Activated T-helper 1 cell treated with anti-CD3 and anti-CD28 coated beads, Interleukin-2, amount 50 U/mL, for 16 hours (primary cell): ENCODE measurements at places on chromosomes 7 and 10.
A peak's percentile ranks its signal among the peaks of the same experiment; 100 is the strongest.

GRCh38 chr7:157822688-157823031 is 485.9 kb downstream of the DNAJB6 start:
- DNase-seq = no peak

DNA sequence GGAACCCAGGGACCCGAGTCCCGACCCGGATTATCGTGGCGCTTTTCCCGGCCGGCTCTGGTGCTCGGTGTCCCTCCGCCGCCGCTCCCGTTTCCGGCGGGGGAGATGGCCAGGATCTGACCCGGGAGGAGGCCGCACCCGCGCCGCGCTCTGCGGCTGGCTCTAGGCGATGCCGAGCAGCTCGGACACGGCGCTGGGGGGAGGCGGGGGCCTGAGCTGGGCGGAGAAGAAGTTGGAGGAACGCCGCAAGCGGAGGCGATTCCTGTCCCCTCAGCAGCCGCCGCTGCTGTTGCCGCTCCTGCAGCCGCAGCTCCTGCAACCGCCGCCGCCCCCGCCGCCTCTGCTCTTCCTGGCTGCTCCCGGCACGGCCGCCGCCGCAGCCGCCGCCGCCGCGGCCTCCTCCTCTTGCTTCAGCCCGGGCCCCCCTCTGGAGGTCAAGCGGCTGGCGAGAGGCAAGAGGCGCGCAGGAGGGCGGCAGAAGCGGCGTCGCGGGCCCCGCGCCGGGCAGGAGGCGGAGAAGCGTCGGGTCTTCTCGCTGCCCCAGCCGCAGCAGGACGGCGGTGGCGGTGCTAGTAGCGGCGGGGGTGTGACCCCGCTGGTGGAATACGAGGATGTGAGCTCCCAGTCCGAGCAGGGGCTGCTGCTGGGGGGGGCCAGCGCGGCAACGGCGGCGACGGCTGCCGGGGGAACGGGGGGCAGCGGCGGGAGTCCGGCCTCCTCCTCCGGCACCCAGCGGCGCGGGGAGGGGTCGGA is 593 bp downstream of the CDK13 start:
- peak; percentile 26 for DNase-seq

- no peak for DNase-seq
Observed at GRCh38 chr10:100209303-100209702, 20.1 kb downstream of the CHUK start.

- DNase-seq = no peak
Observed at GRCh38 chr7:81627536-81628287, 142.1 kb downstream of the HGF start.

GRCh38 chr7:132249256-132249971 is 326.9 kb downstream of the PLXNA4 start:
- DNase-seq = no peak

DNA sequence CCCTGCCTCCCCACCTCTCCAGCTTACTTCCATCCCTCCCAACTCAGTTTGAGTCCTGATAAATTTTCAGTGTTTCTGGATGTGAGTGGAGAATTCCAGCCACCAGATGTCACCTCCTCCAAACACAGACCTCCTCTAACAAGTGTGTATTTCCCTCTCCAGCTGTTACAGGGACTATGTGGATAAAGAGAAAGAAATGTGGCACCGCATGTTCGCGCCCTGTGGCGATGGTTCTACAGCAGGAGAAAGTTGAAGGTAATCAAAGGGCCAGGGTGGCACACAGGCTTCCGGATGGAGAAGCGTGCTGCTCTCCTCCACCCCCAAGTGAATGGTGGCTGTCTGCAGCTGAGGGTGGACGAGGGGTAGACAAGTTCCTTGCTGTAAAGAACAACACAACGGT is 14.7 kb downstream of the FKBP6 start:
- DNase-seq = no peak

DNA sequence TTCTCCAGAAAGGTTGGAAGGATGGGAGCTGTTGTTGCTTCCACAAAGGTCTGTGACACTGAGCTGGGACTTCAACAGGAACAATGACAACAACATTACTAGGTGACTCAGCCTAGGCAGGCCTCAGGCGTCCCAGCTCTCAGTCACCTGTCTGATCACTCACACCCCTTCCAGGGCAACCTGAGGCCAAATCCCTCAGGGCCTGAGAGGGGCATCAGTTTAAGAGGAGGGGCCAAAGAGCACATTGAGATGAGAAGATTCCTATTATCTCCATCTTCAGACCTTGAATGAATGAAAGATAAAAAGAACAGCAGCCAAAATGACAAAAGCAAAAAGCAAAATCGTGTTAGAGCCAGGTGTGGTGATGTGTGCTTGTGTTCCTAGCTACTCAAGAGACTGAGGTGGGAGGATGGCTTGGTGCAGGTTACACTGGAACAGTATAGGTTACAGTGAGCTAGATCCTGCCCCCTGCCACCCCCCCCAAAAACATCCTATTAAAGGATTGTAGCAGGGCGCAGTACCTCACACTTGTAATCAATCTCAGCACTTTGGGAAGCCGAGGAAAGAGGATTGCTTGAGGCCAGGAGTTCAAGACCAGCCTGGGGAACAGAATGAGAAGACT is at the start of gene ATG9B:
Gene ATG9B (minus strand): TSS at position 60 of the 622 bp plus-strand sequence. CDS start 71 bp downstream, outside the sequence.
- no peak for DNase-seq

- DNase-seq = no peak
Observed at GRCh38 chr10:11249152-11249807, 231.6 kb downstream of the CELF2 start.

DNA sequence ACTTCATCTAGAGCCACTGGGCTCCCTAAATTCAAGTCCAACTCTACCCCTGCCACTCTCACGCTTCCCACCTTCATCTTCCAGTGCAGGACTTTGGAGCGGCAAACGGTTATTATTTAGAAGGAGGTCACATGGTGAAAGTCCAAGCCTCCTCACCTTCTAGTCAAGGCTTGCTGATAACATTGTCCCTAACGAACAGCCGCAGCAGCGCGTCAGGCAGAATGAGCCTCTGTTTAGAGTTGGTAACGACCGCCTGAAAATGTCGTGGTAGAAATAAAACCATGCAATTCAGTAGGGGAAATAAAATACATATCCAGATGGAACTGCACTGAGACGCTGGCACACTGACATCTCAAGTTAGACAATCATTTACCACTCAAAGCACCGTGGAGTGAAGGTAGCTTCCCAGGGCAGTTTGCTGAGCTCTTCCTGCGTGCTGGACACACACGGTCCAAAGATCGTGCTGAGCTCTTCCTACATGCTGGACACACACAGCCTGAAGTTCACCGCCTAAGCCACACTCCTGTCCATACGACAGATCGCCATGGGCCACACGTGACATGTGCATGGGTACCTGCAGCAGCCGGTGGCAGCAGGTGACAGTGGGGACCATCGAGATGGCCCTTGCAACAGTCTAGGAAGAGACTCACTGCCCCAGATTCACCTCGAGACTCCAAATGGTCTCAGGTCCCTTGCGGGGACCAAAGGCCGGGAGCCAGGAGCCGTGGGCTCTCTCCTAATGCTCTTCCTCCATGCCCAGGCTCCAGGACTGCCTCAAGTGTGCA is 323.5 kb downstream of the PTPRN2 start:
- DNase-seq = no peak

DNA sequence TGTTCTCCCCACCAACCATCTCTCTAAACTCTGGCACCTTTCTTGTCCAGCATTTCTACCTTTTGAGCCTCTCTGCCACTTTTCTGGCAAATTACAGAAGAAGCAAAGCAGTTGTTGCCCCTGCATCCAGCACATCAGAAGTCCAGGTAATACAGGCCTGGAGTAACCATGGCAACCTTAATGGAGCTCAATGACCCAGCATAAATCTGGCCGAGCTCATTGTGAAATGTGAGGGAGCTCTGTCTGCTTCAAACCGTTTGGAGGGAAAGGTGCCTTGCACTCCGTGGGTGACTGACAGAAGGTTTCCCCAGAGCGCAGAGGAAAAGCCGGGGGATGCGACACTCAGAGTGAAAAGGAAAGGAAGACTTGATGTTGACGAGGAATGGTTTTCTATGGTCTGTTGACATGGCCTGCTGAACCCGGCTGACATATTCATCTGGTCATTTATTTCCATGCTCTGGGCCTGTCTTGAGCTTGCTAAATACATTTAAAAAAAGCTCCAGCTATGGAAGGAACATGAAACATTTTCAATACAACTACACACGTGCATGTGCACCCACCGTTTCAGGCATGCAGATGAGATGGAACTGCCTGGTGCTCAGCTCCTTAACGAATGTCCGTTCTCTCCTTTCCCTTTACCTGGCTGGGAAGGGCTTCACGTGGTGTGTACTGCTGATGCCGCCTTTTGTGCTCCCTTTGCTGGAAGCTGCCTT is 74.9 kb downstream of the ADRA2A start:
- DNase-seq = no peak

DNA sequence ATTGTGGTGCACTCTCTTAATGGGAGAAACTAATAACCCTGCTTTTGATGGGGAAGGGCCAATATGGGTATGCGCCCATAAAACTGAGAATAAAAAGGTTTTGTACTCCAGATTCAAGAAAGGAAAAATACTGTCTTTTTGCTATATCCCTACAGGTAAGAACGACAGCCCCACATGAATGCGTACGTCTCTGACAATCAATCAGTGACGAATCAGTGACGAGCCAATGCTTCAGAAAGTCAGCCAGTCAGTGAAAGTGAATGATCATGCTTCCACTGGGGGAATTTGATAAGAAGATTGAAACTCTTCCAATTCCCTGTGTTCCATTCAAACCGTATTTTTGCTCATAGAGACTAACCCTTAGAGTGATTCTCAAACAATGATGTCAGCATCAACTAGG is 26.3 kb downstream of the ARL5B start:
- DNase-seq = no peak

- no peak for DNase-seq
Observed at GRCh38 chr10:78266741-78267469, 233.2 kb downstream of the RPS24 start.

DNA sequence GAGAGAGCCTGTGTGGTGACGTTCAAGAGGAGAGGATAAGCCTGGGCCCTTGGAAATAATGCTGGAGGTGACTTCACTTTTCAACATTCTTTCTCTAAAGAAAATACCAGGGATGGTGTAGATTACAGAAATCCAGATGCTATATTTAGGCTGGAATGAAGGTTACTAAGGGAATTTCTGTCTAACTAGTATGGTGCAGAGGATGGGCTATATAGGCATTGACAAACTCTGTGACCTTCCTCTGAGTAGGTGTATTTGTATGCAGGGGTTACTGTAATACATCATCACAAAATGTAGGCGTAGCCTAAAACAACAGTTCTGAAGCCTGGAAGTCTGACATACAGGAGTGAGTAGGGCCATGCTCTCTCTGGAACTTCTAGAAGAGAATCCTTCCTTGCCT is 155.3 kb upstream of the INHBA start:
- no peak for DNase-seq
